Activated gamma-delta T cell treated with Interleukin-2 at 50 U/mL for 16 hours (primary cell): ENCODE measurements at places on chromosomes 1 and 21.

- DNase-seq: no peak
These were observed 93.0 kb upstream of the BMP8A start for GRCh38 chr1:39398278-39399021.

GRCh38 chr1:68180441-68181164 is 51.7 kb downstream of the WLS start:
- no peak for DNase-seq

- peak; percentile 90 for DNase-seq
These were observed 7.2 kb downstream of the ZDHHC18 start for GRCh38 chr1:26833432-26834405.

GRCh38 chr1:40243351-40243750 is 4.4 kb upstream of the TMCO2 start:
- DNase-seq: no peak

GRCh38 chr1:51058858-51059257 is 43.2 kb upstream of the C1orf185 start:
- DNase-seq: no peak

DNA sequence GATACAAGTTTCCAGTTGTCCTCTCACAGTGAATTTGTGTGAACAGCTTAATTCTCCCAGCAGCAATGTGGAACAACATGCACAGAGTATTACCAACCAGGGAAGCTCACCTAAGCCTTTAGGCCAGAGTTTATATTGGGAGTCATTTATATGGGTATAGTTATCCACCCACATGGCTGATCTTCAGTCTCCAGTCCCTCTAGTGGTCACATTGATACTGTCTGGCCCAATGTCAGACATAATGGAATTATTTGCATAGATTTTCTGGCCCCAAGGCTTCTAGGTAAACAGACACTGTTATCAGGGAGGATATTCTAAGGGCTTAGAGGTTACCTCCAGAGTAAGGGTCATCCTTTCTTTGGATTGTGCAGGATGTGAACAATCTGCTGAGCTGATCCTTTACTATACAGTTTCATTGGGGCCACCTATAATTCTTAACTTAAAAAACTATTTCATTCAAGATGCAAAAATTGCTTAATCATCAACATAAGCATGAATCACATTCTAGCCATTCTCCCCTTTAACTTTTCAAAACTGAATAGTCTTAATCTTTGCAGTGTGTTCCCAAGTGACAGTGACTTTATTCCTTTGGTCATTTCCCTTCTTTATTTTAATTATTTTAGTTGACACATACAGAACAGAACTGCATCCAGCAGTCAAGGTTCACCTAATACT is 210.9 kb downstream of the LTN1 start:
- DNase-seq: no peak

DNA sequence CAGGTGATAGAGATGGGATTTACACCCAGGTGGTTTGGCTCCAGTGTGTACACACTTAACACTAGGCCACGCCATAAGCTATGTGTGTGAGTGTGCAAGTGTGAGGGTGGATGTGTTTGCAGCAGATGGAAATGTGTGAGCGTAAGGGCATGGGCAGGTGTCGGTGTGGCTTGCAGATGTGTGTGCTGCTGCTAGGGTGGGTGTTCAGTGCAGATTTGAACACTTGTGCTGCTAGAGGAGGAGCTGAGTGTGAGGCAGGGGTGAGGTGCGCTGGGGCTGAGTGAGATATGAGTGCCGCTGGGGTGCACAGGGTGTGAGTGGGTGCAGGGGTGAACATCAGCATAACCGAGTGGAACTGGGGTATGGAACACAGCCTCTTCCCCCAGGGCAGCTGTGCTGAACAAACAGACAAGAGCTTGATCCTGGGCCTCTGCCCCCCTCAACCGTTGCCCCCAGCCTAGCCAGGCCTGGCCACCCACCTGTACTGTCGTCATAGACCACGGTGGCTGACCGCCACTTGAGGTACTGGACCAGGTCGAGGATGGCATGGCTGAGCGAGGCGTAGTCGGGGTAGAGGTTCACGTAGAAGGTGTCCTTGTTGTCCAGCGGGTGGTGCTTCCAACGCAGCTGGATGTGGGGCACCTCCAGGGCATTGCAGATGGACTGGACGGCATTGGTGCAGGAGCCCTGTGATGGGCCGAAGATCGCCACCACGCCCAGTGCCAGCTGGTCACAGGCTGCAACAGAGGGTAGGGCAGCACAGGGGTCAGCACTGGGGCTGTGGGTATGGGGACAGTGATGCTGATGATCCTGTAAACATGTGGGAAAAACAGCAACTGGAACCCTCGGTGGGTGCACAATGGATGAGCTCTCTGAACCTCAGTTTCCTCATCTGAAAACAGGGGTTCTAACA is 153.9 kb downstream of the GRIK3 start:
- no peak for DNase-seq

GRCh38 chr1:24635195-24635843 is 7.8 kb upstream of the SRRM1 start:
- no peak for DNase-seq

DNA sequence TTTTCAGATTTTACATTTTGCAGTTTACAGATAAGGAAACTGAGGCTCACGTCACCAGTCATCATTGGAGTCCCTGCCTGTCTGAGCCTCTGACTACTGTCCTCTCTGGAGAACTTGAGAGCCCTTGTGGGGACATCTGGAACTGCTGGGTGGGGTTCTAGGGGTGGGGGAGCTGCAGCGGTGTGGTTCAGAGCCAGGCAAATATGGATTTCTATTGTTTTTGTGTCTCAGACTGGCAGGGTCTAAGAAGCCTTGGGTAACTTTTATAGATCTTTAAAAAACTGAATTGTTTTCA is 46.9 kb downstream of the IER5 start:
- DNase-seq: no peak

- DNase-seq: no peak
These were observed 230.4 kb downstream of the PDE4B start for GRCh38 chr1:66022904-66023620.

DNA sequence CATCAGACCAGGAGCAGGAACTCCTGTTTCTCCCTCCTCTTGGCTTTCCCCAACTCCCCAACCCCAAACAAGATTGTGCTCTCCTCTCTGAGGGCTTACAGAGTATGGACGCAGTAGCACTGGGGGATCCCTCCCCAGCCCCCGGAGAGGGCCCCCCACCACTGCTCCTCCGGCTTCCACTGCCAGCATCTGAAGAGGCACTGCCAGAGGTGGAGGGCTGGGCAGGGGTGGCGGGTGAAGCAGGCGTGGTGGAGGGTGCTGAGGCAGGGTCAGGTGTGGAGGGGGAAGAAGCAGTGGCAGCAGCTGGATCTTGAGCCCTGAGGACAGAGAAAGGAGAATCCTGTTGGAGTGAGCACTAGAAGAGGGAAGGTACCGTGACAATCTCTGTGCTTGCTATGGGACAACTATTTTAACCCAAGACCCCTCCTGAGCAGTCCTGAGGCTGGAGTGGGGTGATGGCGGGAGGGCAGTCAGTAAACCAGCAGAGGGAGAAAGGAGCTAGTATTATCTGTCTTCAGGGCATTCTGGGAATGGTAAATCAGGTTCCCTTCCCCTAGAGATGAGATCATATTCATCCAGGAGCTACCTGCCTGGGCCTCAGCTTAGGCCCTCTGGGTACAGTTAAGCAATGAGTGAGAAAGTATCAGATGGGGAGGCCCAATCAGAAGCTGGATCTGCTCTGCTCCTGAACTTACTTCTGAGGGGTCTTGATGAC is 2.4 kb downstream of the UBQLN4 start:
- no peak for DNase-seq

DNA sequence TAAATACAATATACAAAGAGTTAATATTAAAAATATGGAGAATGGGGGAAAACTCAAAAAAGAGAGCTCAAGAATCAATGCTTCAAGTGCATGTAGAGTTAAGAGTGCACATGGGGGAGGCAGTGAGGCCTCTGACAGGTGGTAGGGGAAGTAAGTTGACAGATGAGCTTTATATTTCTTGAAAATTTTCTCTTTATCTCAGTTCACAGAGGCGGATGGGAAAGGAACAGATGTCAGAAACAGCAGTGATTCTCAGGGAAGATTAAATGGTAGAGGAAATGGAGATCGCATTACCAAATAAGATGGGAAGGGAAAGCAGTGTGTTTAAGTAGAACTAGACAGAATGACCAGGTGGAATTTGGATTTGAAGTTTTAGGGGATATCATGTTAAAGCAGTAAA is 200.1 kb upstream of the C1orf105 start:
- DNase-seq: no peak

DNA sequence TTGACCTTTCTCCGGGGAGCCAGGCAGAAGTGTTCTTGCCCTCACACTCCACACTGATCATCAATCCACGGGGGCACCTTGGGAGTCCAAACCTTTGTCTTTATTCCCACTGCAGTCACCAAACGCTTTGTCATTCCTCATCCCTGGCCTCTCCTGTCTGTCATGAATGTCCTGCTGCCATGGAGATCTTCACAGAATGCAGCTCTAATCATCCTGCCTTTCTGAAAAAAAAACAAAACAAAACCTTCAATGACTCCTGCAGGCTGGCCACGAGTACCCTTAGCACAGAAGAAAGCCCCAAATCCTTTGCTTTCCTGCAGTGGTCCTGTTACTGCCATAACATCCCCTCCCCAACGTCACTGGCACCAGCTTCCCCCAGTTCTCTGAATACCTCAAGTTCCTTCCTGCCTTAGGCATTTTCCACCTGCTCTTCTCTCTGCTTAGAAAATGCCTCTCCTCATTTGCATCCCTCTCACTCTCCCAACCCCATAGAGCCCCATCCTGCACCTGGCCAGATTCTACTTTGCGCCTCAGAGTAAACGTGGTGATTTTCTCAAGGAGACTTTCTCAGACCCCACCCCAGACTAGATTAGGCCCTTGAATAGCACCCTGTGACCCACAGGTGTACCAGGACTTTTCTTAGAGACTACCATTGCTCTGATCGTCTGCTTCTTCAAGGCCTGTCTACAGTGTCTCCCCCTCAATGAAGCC is 131.2 kb downstream of the AK5 start:
- DNase-seq: no peak

DNA sequence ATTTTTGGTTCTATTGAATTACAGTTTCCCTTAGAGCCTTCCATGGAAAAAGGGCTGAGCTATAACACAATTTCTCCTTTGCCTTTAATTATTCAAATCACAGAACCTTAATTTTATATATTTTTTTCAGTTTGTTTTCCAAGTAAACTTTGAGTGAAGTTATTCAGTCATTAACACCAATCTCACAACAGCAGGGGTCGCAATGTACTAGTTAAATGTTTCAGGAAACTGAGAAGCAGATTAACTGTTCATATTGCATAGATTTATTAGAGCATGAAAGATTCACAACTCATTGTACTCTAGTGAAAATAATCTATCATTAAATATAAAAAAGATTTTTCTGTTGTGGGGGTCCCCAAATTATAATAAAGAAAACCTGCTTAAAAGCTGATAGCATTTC is 64.1 kb downstream of the KIFAP3 start:
- DNase-seq: peak; percentile 6

GRCh38 chr1:182315167-182315556 is 76.4 kb downstream of the GLUL start:
- no peak for DNase-seq

DNA sequence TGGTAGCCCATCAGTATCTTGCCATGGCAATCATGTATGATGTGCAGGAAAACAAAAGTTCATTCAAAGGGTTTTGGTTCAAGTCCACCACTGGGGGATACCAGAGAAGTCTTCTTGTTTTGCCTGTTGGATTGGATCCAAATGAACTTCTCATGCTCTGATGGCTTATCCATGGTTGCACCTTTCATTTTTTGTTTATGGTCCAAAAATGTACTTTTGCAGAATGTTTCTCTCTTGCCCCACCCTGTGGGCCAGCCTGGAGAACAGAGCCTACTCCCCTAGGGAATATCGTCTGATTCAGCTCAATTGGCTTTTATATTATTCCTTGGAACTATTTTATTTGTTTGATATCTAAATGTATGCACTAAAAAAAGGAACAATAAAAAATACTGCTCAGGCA is 20.1 kb upstream of the CLCA1 start:
- no peak for DNase-seq
